Left lobe of liver (tissue), 2 donors: ENCODE measurements at places on chromosomes 4 and X. TPM values are rescaled to one million over a fixed set of nuclear protein-coding genes. Genes with fewer than 3 reads are reported as not detected.

The TRMT44 gene
- total RNA-seq = 11.6 TPM

The DCUN1D4 gene
- total RNA-seq = 43.8 TPM

The FGFBP2 gene
- total RNA-seq = 0.30 TPM

The RRAGB gene
- total RNA-seq = 4.5 TPM

The ZCCHC18 gene
- total RNA-seq = not detected

The MAGEB2 gene
- 0.15 TPM for total RNA-seq

The PLXNB3 gene
- 1.4 TPM for total RNA-seq

The NXF2B gene
- not detected for total RNA-seq

The HSFX2 gene
- total RNA-seq = not detected

The BEND2 gene
- total RNA-seq = not detected

The S100G gene
- total RNA-seq = not detected

The SULT1E1 gene
- total RNA-seq = 11.1 TPM

The DMRTC1 gene
- not detected for total RNA-seq

The NKX3-2 gene
- not detected for total RNA-seq

The IL9R gene
- not detected for total RNA-seq

The NPY5R gene
- not detected for total RNA-seq

The CT45A10 gene
- total RNA-seq = 0.45 TPM

The RBM46 gene
- 0.15 TPM for total RNA-seq

The TMPRSS11D gene
- not detected for total RNA-seq

The OFD1 gene
- 10.1 TPM for total RNA-seq

The ARHGAP24 gene
- 6.8 TPM for total RNA-seq

The C1QTNF7 gene
- total RNA-seq = 0.45 TPM

The IL21 gene
- total RNA-seq = not detected

The REPS2 gene
- 19.1 TPM for total RNA-seq

The IL1RAPL2 gene
- total RNA-seq = 0.48 TPM

The CXCL3 gene
- not detected for total RNA-seq

The DGKQ gene
- 7.0 TPM for total RNA-seq

The RBMX2 gene
- 5.7 TPM for total RNA-seq

The EGFL6 gene
- not detected for total RNA-seq

The PDLIM5 gene
- 79.0 TPM for total RNA-seq
